ENCODE measurements at places on chromosomes 5 and 9.

DNA sequence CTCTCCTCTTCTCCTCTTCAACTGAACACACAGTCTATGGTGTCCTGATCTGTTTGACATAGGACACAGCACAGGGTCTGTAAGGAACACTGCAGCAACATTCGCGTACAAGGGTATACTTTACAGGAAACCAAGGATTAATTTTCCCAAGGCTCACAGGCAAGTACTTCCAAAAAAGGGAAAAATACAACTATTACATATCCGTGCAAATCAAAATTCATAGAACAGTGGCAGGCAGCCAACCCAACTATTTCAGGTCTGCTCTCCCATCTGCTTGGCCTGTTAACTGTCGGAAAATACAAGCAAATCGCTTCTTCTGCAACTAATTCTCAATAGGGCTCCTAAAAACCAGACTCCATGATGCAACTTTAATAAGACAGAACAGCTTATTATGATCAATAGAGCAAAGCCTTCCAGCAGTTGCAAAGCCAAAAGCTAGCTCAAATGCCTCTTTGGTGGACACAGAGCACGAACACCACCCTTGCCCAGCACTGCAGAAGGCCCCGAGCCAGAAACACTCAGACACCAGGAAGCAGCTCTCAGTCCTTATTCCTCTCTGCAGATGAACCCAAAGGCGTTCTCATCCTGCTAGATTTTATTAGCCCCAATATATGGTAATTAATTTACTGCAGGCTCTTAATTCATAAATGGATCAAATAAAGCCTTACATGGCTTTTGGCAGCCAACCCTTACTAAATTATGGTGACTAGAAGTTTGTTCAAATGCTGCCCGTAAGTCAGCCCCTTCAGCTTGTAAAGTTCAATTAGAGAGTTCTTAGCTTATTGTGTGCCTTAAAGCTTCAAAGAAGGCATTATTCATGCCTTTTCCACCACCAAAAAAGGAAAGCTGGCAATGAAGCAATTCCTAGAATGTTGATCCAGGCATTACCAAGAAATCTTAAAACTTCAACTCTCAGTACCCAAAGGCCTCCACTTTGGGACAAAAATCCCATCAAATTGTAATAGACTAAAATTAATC lies 68.8 kb downstream of the ZNF608 start:
- no peak for DNase-seq

DNA sequence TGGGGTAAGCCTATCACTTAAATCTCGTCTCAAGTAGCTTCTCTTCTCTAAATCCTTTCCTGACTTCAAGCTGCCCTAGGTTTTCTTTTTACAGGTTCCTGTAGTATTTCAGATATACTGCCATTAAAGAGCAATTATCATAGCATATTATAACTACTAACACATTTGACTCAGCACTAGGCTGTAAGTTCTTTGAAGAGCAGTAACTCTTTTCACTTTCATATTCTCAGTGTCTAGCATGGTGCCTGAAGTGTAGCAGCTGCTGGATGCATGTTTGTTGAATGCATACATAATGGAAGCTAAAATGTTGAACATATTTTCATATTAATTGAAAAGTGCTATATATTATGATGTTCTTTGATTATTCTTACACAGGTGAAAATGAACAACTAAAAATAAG lies 22.5 kb downstream of the CCDC152 start:
- no peak for DNase-seq

- no peak for DNase-seq
Observed at GRCh38 chr5:84378420-84378819, 6.3 kb downstream of the EDIL3 start.

- no peak for DNase-seq
Observed at GRCh38 chr5:67902497-67902830, 313.1 kb upstream of the PIK3R1 start.

DNA sequence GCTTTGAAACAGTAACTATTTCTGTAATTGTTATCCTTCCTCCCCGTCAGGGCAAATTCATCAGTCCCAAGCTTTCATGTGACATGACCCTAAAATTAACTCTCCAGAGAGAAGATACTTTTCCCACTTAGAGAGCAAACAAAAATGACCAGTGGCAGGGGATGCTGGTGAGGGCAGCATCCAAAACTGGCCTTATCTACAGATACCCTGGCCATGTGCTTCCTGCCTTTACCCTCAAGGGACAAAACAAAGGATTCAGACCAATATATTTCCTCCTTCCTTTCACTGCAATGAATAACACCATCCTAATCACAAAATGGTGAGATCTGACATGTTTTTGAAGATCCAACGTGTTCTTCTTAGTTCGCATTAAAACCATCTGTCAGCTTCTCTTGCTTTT lies 267.2 kb downstream of the MAN2A1 start:
- no peak for DNase-seq

DNA sequence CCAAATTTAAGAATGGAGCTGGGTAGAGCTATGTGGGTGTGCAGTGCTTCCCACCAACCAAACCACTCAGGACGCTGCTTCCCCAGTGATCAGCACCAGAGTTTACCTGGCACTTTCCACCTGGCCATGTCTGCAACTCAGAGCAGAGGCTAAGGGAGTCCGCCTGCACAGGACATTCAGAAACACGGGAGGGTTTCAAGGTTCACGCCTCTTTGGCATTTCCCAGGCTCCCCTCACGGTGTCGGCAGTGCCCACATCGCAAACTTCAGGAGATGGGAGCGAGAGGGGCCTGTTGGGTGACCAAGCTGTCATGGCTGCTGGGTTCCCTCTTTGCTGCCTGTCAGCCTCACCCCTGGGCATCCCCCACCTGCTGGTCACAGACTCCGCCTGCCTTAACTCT lies 161.5 kb downstream of the NXNL2 start:
- no peak for DNase-seq

DNA sequence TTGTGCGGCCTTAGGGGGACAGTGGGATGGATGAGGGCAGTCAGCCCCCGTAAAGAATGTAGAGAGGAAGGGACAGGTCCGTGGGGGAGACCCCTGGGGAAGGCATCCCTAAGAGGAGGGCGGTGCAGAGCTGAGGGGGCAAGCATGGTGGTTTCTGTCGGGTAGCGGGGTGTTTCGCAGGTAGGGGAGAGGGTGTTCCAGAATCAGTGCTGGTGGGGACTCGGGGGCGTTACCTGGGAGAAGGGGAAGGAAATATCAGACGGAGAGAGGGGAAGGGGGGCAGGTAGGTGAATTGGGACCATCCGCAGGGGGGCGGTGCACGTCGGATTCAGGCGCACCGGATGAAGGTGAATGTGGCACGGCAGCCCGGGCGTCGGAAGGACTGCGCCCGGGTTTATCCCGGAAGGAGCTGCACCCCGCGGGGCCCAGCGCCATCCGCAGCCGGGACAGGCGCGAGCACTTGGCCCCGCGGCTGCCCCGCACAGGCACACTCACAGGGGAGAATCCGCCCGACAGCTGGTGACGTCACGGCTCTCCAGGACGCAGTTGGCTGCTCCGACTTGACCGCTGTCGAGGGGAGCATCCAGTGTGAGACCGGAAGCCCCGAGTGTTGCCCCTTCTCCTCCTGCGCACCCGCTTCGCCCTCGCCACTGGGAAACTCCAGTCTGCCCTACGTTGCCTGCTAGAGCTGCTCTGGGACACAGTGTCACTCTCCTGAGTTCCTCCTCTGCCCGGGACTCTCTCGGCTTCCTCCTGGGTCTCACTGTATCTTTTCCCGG lies 1.3 kb downstream of the CD72 start:
- no peak for DNase-seq

- DNase-seq = no peak
Observed at GRCh38 chr9:37752642-37753488, 740 bp upstream of the TRMT10B start.

DNA sequence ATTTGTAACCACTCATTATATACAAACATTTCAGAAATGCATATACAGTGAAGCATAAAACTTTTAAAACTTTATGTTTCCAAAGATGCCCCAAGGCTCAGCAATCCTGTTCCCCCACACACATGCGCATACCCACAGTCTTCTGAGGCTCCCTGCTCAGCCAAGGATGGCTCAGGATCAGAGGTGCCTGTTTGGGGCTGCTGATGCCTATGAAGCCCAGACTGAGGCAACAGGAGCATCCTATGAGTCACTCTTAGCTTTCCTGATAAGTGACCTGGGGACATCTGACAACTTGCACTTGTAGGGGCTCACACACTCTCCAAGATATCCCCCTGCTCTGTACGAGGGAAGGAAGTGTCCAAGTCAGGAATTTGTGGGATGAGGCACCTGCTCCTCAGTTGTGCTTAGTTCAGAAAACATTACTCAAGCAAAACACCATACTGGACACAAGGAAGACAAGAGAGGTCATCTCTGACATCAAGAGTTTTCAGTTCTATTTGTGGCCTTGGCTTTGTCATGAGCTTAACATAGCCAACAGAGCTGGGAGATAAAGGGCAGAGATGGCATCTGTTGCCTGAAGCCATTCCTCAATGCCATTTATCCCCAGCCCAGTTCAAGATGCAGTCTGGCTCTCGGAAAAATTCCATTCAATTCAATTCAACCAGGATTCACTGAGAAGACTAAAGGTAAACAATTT lies 62.3 kb downstream of the NIPSNAP3B start:
- DNase-seq = no peak

DNA sequence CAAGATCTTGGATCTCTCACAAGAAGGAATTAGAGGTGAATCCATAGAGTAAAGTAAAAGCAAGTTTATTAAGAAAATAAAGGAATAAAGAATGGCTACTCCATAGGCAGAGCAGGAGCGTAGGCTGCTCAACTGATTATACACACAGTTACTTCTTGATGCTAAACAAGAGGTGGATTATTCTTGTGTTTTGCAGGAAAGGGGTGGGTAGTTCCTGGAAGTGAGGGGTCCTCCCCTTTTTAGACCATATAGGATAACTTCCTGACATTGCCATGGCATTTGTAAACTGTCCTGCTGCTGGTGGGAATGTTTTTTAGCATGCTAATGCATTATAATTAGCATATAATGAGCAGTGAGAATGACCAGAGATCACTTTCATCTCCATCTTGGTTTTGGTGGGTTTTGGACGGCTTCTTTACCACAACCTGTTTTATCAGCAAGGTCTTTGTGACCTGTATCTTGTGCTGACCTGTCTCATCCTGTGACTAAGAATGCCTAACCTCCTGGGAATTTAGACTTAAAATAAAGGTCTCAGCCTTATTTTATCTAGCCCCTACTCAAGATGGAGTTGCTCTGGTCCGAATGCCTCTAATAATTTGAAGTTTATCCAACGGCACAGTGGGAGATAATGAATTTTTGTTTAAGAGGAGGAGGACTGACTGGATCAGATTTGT lies 165.7 kb upstream of the DMRT1 start:
- DNase-seq = no peak

- DNase-seq = no peak
Observed at GRCh38 chr9:117000834-117001233, 313.7 kb downstream of the TRIM32 start.

DNA sequence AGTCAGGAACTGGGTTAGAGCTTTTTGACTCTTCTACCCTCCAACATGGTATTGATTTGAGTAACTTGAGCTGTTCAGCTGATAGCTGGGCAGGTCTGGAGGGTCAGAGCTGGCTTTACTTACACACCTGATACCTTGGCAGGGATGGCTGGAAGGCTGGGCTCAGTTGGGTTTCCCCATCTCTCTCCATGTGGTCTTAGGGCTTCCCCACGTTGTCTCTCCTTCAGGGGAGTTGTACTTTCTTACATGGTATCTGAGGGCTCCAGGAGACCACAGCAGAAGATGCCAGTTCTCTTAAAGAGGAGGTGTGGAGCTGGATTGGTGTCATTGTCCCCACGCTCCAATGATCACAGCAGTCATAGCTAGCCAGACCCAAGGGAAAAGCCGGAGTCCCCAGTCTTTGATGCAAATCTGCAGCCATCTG lies 25.6 kb downstream of the ISOC1 start:
- no peak for DNase-seq

- no peak for DNase-seq
Observed at GRCh38 chr5:74530326-74531050, 110.0 kb downstream of the ENC1 start.

GRCh38 chr5:62603934-62604333 lies 25.3 kb downstream of the LRRC70 start:
- no peak for DNase-seq

DNA sequence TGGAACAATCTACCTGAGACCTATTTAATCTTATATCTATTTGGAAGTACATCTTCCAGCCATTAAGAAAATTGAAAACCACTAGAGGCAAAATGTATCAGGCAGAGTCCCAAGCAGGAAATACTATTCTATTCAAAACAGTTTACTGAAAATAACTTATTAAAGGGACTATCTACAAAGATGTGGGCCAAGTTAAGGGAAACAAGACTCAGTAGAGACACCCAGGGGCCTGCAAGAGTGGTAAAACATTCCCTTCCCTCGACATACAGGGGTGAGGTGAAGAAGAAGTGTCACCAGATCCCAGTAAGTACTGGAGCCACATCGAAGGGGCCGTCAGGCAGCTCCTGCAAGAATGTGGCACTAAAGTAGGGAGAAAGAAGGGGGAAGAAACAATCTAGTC lies 12.1 kb upstream of the NRG2 start:
- DNase-seq = no peak

- DNase-seq = no peak
Observed at GRCh38 chr5:167296661-167297060, 994.8 kb upstream of the WWC1 start.

DNA sequence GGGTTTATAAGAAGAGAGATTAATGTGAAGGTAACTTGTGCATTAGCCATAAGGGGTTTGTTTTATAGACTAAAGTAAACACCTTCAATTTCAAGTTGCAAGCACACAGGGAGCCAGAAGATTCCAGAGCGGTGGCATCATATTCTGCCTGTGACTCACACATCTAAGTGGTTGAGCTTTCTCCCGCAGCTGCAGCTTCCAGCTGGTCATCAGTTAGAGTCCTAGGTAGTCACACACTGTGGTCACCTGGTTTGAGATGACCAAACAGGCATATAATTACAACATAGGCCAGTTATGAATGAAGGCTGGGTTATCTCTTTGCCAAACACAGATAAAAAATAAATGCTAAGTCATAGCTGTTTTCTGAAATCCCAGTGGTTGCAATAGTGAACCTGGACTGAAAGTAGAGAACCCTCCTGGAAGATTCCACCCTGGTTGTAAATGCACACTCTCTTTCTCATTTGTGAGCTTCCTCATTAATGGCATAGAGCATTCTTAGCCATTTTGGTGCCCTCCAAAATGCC lies 171.3 kb downstream of the GDNF start:
- no peak for DNase-seq

- no peak for DNase-seq
Observed at GRCh38 chr9:103942200-103942599, 151.9 kb upstream of the SMC2 start.

DNA sequence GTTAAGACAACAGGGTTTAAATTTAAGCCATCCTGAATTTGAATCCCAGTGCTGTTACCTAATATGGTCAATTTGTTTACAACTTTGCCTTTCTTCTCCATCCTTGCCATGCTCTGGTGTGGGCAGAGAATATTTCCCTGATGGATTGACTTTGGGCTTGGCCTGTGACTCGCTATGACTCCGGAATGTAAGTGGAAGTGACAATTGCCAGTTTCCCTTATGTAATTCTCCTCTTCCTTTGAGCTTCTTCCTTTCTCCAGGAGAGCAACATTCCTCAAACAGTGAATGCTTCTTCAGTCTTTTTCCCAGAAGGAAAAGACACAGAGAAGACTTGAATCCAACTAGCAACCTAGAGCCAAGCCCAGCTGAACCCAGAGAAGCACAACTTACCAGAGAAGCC lies 159.1 kb downstream of the LURAP1L start:
- no peak for DNase-seq

- DNase-seq = no peak
Observed at GRCh38 chr5:28143519-28143918, 1105.1 kb upstream of the CDH9 start.
